ENCODE measurements at places on chromosomes 1 and 21.

GRCh38 chr1:19054216-19054615 is 97.7 kb upstream of the IFFO2 start:
- DNase-seq = no peak

DNA sequence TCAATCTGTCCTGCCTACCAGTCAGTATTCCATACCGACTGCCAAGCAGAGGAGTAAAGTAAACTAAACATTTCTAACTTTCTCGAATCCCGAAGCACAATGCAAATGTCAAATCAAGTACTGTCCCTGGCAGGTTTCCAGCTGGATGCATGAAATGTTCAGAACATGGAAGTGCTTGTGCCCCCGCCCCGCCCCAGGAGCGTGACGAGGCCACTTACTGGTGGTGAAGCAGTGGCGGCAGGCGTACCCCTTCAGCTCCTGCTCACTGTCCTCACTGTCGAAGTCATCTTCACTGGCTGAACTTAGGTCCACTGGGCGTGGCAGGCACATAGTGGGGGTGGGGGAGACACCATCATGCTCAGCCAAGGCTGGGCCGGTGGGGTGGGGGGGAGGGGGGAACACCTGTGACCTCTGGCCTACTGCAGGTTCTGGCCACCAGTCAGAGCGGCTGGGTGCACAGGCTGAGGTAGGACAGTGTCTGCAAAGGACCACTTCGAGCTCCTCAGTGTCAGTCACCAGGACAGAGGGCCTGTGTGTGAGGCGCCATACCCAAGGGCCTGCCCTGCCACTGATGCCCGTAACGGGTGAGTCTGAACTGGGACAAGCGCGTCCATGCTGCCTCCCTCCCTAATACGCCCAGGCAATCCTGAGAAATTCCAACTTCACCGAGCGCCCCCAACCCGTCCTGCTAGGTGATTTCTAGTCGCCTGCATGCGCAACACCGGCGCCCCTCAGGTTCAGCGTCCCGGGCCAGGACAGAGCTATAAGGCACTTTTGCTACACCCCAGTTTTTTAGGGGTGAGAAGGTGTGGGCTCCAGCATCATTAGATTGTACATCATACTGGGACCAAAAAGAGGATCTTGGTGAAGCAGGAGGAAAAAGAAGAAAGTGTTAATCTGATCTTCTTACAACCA is 46.9 kb downstream of the SLC45A1 start:
- no peak for DNase-seq

DNA sequence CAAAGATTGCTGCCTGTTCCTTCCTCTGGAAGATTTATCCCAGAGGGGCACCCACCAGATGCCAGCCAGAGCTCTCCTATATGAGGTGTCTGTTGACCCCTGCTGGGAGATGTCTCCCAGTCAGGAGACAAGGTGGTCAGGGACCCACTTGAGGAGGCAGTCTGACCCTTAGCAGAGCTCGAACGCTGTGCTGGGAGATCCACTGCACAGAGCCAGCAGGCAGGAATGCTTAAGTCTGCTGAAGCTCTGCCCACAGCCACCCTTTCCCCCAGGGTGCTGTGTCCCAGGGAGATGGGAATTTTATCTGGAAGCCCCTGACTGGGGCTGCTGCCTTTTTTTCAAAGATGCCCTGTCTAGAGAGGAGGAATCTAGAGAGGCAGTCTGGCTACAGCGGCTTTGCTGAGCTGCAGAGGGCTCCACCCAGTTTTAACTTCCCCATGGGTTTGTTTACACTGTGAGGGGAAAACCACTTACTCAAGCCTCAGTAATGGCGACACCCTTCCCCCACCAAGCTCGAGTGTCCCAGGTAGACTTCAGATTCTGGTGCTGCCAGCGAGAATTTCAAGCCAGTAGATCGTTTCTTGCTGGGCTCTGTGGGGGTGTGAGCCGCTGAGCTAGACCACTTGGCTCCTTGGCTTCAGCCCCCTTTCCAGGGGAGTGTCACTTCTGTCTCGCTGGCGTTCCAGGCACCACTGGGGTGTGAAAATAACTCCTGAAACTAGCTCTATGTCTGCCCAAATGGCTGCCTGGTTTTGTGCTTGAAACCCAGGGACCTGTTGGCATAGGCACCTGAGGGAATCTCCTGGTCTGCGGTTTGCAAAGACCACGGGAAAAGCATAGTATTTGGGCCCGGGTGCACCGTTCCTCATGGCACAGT is 51.1 kb upstream of the PDC start:
- no peak for DNase-seq

DNA sequence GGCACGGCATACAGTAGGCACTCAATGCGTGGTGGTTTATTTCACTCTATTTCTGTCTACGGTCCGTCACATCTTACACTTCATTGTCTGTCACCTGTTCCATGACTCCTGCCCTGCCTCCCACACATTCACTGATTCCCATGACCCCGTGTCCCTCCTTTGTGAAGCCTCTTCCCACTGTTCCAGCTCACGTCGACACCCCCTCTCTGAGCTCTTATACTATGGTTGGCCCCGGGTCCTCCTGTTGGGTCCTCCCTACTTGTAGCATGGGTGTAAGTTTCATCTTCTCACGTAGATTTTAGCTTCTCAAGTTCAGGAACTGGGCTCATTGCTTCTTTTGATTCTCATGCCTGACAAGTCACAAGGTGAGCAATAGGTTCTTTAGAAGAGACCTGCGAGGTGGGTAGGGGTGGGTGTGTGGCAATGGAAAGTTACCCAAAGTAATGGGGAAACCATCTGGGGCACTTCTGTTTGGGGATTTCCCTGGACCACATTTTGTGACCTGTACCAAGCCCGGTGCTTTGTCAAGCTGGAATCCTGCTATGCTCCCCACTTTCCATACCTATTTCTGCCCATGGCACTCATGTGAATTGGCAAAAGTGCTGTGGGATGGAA is 22.1 kb upstream of the IL10 start:
- DNase-seq = no peak

- no peak for DNase-seq
Observed at GRCh38 chr21:44874497-44875315, 1.2 kb upstream of the PTTG1IP start.

All from T-cell (primary cell).